ENCODE measurements at places on chromosomes 5 and 9.

DNA sequence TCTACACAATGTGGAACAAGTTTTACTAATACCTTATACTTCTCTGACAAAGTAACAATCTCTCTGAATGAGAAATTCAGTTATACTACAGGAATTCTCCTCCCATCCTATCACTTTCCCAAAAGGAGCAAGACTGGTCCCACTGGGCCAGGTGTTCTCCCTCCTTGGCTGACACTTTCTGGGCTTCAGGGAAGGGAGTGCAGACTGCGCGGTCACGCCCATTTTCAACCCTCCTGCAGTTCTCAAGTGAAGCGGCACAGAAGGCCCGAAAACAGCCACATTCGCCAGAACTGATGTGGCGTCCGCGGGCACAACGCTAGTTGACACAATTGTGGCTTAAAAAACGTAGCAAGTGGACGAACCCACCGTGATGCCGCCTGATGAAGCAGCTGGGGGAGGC lies 603 bp downstream of the SAXO1 start:
- no peak for DNase-seq

GRCh38 chr5:172399826-172400225 lies 54.5 kb downstream of the SH3PXD2B start:
- no peak for DNase-seq

DNA sequence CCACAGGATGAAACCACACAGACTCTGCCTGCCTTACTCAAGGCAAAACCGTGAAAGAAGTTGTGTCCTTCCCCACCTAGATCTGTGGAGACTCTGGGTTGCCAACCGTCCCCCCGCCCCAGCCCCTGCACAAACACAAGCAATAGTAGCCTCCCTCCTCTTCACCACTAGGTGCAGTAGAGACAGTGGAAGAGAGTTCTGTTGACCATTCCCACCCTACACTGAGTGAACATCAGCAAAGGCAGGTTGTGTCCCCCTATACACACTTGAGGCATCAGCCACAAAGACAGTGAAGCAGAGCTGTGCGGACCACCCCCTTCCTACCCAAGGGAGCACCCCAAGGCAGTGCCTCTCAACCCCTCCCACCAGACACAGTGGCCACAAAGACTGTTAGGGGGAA lies 223.7 kb upstream of the NFIL3 start:
- DNase-seq, result no peak

- DNase-seq, result no peak
Measured at GRCh38 chr5:2524620-2525019, 226.9 kb downstream of the IRX2 start.

DNA sequence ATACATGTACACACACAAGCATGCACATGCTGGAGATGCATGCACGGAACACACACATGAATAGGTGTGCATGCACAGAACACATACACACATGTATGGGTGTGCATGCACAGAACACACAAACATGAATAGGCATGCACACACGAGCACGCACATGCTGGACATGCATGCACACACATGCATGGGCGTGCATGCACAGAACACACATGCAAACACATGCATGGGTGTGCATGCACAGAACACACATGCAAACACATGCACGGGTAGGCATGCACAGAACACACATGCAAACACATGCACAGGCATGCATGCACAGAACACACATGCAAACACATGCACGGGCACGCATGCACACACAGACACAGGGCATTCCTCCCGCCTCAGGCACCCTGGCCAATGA lies 382.3 kb downstream of the IRX2 start:
- DNase-seq, result no peak

DNA sequence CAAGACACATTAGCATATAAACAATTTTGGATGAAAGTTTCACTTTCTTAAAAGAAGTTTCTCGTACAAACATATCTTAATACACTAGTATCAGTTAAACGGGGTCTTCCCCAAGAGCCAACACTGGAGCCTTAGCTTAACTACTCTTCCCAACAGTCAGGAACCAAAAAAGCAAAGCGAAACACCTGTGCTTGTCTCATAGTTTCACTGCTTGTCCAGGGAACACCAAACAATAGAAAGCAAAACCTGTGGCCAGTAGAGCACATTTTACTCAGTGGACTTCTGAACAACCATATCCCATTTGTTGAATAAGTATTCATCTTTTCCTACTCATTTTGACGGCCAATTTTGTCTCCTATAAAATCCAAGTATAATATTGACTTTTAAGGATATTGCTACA lies 391.4 kb downstream of the ELAVL2 start:
- no peak for DNase-seq

DNA sequence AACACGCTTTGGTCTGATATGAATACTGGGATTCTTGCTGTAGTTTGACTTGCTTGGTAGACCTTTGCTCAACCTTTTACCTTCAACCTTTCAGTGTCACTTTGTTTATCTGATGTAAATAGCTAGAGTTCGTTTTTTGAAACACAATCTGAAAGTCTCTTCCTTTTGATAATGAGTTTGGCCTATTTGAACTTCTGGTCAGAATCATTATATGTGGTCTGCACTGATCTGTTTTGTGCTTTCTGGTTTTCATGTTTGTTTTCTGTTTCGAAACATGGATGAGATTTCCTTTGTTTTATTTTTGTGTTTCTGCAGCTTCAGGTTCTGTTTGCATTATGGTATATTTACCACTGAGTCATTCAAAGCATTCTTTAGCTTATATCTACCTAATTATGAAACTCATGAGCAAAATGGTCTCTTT lies 217.5 kb downstream of the GABBR2 start:
- no peak for DNase-seq

DNA sequence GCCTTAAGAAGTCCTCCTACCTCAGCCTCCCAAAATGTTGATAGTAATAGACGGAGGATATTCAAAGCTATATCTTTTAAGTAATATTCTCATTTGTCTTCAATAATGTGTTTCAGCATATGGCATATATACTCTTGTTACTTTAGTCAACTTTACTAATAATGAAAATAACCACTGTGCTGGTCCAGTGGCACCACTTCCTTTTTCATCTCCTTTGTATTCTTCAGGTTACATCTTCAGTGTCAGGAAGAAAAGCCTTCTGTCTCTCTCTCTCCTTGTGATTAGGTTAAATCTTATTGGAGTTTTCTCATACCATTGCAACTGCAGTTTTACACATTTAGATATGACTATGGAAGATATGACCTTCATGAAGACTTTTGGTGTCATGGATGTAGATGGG lies 31.3 kb downstream of the PARP8 start:
- DNase-seq, result no peak

GRCh38 chr9:116313638-116314037 lies 160.0 kb downstream of the PAPPA start:
- DNase-seq, result no peak

GRCh38 chr5:606061-606460 lies 6.1 kb upstream of the CEP72 start:
- no peak for DNase-seq

Measured in T-cell (primary cell).